Suprapubic skin (tissue), 4 donors: ENCODE measurements at places on chromosomes 4 and X.
A peak's percentile ranks its signal among the peaks of the same experiment; 100 is the strongest.

GRCh38 chr4:188657365-188657764 lies 518.1 kb downstream of the TRIML1 start:
- no peaks in the 10 kb centered on the region for H3K4me1 ChIP-seq
- DNase-seq = no peak
- no peak overlapping the region for H3K27ac ChIP-seq
- H3K4me3 ChIP-seq = no peak overlapping the region
- H3K27me3 ChIP-seq = no peaks in the 10 kb centered on the region

DNA sequence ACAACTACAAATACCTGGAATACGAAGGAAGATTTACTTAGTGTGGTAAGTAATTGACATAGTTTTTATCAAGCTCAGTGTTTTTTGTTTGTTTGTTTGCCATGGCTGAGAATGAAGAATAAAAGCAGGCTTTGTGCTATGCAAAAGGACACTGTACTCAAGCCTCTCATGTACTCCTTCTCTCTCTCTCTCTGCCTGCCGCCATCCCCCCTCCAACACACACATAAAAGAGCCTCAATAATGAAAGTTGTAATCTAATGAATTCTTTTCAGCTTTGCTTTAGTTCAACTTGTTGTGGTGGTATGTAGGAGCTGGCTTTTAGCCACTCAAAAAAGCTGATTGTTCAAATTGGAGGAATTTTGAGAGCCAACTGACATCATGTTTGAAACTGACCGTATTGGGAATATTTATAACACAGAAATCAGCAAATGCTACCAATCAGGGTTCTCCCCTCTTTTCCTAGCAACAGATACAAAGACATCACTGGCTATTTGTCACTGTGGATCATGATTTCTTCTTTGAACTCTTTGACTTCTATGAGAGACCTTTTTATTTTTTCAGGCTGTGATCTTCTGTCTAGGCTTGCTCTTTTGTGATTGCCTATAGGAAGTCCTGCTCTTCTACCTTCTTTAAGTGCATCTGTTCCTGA lies 1148.8 kb downstream of the RAPGEF2 start:
- no peak overlapping the region for H3K4me3 ChIP-seq
- no peak overlapping the region for H3K27ac ChIP-seq
- H3K27me3 ChIP-seq = no peaks in the 10 kb centered on the region
- no peaks in the 10 kb centered on the region for H3K36me3 ChIP-seq

DNA sequence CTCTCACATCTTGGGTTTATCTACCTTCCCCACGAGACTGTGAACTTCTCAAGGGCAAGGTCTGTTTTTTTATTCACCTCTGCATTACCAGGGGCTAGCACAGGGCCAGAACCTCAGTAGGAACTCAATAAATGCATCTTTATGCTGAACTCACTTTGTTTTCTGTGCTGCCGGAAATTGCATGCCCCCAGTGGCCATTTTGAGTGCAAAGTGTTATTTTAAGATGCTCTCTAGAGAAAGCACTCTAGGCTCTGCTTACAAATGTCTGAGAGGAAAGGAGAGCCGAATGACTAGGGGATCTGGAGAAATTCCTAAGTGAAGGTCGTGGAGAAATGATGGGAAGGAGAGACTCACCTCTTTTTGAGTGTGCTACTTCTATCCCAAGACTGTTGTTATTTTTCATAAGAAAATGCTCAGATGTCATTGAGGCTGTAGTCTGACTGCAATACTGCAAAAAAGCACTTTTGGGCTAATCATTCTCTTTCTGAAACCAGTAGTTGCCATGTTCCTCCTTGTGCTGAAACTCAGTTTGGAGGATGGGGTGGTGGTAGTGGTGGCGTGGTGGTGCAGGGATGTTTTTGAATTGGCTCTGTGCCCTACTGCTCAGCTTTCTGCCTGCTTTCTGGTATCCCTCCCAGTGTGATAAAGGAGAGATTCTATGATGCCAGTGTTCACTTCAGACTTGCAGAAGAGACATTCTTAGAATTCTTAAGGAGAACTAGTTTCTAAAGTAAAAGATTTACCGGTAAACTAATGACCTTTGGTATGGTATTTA lies 41.3 kb downstream of the DOCK11 start:
- no peak overlapping the region for H3K4me3 ChIP-seq
- DNase-seq = no peak
- peak overlapping the region; percentile 18 for H3K27ac ChIP-seq
- no peaks in the 10 kb centered on the region for H3K27me3 ChIP-seq
- H3K4me1 ChIP-seq = peaks cover 2% of the 10 kb centered on the region
- H3K36me3 ChIP-seq = no peaks in the 10 kb centered on the region

GRCh38 chr4:7892212-7893019 lies 47.2 kb downstream of the AFAP1 start:
- H3K4me3 ChIP-seq = no peak overlapping the region
- H3K27ac ChIP-seq = no peak overlapping the region
- H3K36me3 ChIP-seq = no peaks in the 10 kb centered on the region
- H3K4me1 ChIP-seq = peaks cover 22% of the 10 kb centered on the region
- DNase-seq = no peak

- H3K27ac ChIP-seq = no peak overlapping the region
- no peak overlapping the region for H3K4me3 ChIP-seq
- no peaks in the 10 kb centered on the region for H3K27me3 ChIP-seq
- DNase-seq = no peak
- H3K4me1 ChIP-seq = peaks cover 45% of the 10 kb centered on the region
These were observed 85.3 kb upstream of the MAML3 start for GRCh38 chr4:140239311-140239710.

DNA sequence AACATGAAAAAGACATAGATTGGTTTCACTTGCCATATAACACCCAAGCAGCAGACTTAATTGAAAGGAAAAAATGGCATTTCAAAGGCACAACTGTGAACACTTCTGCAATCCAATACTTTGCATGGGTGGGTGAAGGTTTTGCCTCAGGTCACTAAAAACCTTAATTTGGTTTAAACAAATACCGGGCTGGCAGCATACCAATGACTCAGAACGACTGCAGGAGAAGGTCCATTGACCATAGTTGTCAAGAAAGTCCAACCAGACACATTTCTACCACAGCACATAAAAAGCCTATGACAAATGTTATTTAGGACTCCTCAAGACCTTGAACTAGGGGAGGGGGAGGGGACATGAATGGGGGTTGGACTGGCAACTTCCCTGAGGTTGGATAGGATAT lies 183.6 kb upstream of the TRPC5 start:
- H3K36me3 ChIP-seq = no peaks in the 10 kb centered on the region
- no peaks in the 10 kb centered on the region for H3K4me1 ChIP-seq
- no peak overlapping the region for H3K27ac ChIP-seq
- no peaks in the 10 kb centered on the region for H3K27me3 ChIP-seq

GRCh38 chr4:41512596-41512995 lies 25.4 kb upstream of the LIMCH1 start:
- H3K4me3 ChIP-seq = no peak overlapping the region
- H3K27ac ChIP-seq = no peak overlapping the region
- no peaks in the 10 kb centered on the region for H3K36me3 ChIP-seq
- H3K27me3 ChIP-seq = no peaks in the 10 kb centered on the region

DNA sequence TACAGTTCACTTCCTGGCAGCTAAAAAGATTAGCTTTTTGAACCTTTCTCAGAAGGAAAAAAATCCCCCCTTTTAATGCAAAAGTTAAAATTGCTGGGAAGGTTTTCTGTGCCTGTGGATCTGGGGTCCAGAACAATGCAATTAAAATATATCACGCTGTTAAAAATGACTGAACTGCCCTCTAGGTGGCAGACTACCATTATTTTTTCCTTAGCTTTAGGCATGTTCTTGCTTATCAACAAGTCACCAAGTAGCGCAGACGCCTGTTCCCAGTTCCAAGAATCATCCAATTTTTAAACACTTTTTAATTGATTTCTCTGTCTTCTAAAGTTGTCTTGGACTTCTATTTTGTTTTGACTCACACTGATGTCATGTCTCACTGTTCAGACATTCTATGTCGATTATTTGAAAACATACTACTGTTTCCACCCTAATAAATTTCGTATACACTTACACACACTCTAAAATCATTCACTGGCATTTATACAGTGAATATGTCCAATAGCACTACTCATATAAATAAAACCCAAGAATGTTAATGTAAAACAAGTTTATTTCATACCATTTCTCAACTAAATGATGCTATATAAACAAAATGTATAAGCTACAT lies 661.6 kb downstream of the RAPGEF2 start:
- no peak for DNase-seq
- H3K27ac ChIP-seq = no peak overlapping the region
- H3K4me3 ChIP-seq = no peak overlapping the region
- no peaks in the 10 kb centered on the region for H3K36me3 ChIP-seq

- no peak overlapping the region for H3K4me3 ChIP-seq
- H3K27me3 ChIP-seq = no peaks in the 10 kb centered on the region
- DNase-seq = no peak
- H3K36me3 ChIP-seq = no peaks in the 10 kb centered on the region
These were observed 1963.1 kb upstream of the TENM3 start for GRCh38 chr4:180280076-180280475.

GRCh38 chrX:68936608-68937007 lies 107.8 kb downstream of the EFNB1 start:
- H3K36me3 ChIP-seq = no peaks in the 10 kb centered on the region
- H3K4me1 ChIP-seq = peaks cover 21% of the 10 kb centered on the region
- DNase-seq = no peak
- H3K27ac ChIP-seq = peak overlapping the region; percentile 10
- no peak overlapping the region for H3K4me3 ChIP-seq
- no peaks in the 10 kb centered on the region for H3K27me3 ChIP-seq

DNA sequence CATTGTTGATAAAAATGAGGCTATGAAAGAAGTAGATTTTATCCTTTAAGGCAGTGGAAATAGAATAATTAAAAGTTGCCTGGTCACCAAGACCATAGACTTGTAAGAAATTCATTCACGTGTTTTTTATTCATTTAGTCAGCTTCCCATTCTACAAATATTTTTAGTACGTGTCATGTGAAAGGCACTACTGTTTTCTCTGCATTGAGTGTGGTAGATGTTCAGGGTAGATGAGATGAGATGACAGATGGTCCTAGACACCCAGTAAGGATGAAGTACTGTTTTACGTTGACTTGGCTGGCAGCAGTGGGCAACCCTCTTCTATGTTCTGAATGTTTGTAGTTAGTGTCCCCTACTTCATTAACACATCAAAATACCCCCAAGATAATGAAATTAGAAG lies 228.1 kb downstream of the ARHGAP24 start:
- no peak overlapping the region for H3K4me3 ChIP-seq
- H3K4me1 ChIP-seq = no peaks in the 10 kb centered on the region
- peak overlapping the region; percentile 54 for H3K27ac ChIP-seq
- no peak for DNase-seq
- H3K27me3 ChIP-seq = no peaks in the 10 kb centered on the region

DNA sequence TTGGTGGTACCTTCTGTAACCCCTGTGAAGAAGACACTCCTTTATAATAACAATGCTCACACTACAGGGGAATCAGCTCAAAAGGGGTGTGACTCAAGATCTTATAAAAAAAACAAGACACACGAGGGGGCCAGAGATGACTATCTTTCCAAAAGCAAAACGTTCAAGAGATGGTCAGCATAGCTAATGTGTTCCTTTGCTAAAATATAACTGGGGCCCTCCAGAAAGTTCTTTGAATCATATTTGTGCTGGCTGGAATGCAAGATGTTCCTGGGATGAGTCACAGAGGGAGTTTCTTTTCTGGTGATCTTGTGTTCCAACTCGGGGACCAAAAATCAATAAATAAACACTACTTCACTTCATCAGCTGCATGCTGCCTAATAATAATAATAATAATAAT lies 46.5 kb downstream of the RAI2 start:
- DNase-seq = no peak
- no peak overlapping the region for H3K4me3 ChIP-seq
- H3K4me1 ChIP-seq = peaks cover 3% of the 10 kb centered on the region
- H3K36me3 ChIP-seq = no peaks in the 10 kb centered on the region
- H3K27me3 ChIP-seq = no peaks in the 10 kb centered on the region

DNA sequence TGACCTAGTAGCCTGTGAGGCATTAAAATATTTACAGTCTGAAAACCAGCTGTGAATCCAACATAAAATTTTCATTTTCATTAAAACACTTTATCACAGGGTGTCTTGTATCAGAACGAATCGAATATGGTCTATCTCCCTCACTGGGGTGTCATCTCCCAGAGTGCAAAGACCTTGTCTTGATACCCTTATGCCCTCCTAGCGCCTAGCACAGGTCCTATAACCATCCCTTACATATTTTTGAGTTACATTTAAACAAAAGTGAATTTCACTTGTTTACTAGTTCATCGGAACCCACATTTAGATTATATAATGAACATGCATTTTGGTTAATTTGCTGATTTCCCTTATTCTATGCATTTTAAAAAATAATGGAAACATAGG lies 14.0 kb downstream of the DIPK2B start:
- H3K4me1 ChIP-seq = no peaks in the 10 kb centered on the region
- no peak for DNase-seq
- H3K27me3 ChIP-seq = no peaks in the 10 kb centered on the region
- peak overlapping the region; percentile 43 for H3K4me3 ChIP-seq
- no peak overlapping the region for H3K27ac ChIP-seq

DNA sequence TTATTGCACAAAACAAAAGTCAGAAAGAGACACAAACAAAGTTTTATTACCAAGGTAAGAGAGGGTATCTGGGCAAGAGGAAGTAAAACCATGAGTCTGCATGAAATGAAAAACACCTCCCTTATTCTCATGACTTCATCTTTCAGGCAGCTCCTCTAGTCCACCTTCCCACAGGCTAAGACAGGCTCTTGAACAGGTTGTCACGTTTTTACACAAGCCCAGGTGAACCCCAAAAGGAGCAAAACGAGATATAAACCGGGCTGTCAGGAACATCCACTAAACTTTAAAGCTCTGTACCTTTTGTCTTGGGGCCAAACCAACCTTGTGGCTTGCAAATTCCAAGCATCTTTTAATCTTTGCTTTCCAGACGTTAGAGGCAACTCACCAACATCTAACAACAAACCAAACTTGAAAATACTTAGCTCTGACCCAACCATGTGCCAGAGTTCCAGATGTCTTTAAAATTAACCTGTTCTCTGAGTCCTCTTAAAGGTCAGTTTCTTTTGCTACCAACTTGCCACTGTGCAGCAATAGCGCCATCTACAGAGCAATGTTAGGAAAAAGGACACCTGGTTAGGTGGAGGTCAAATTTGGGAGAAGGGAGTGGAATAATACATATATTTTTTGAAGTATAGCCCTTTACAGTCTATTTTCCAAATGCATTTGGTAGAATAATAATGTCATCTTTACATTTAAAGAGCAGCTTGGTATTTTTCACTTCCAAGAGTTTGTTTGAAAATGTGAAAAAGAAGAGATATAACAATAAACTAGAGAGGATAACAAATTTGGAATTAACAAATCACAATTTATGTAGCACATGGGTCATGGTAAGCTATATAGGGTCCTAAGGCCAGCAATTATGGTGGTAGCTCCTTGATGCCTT lies 73.1 kb downstream of the QRFPR start:
- no peaks in the 10 kb centered on the region for H3K36me3 ChIP-seq
- H3K27me3 ChIP-seq = no peaks in the 10 kb centered on the region
- H3K4me3 ChIP-seq = no peak overlapping the region
- no peak for DNase-seq
- H3K27ac ChIP-seq = no peak overlapping the region
